Bronchial smooth muscle cell (primary cell): ENCODE measurements at places on chromosomes 5 and 9. TPM values are rescaled to one million over a fixed set of nuclear protein-coding genes. Genes with fewer than 3 reads are reported as not detected.

Gene SPATA31A3
- not detected in 2 replicates for total RNA-seq

Gene IL7R
- 0.17 and 0.79 TPM in 2 replicates for total RNA-seq

Gene STKLD1
- 0.69 and 0.95 TPM in 2 replicates for total RNA-seq

Gene AGXT2
- total RNA-seq: not detected in 2 replicates

Gene PCDHGA8
- total RNA-seq: 3.5 and 4.4 TPM in 2 replicates

Gene RNF224
- total RNA-seq: 0.09 TPM in 1 of 2 replicates, not detected in the other

Gene CDKN2A
- total RNA-seq: 28.2 and 41.6 TPM in 2 replicates

Gene ITK
- total RNA-seq: under 0.01 TPM in 1 of 2 replicates, not detected in the other

Gene KIF20A
- total RNA-seq: 4.0 and 10.2 TPM in 2 replicates

Gene NUDT12
- total RNA-seq: 8.5 and 15.3 TPM in 2 replicates

Gene DNM1
- 63.7 and 82.3 TPM in 2 replicates for total RNA-seq

Gene FBP1
- not detected in 2 replicates for total RNA-seq

Gene FAM193B
- 18.0 and 18.6 TPM in 2 replicates for total RNA-seq

Gene RC3H2
- 21.9 and 25.7 TPM in 2 replicates for total RNA-seq

Gene VDAC1
- 189 and 228 TPM in 2 replicates for total RNA-seq

Gene FGD3
- not detected in 2 replicates for total RNA-seq

Gene NSUN2
- 32.2 and 35.8 TPM in 2 replicates for total RNA-seq

Gene AK1
- 45.9 and 81.7 TPM in 2 replicates for total RNA-seq
